ENCODE measurements at places on chromosomes 2 and 18. TPM values are rescaled to one million over a fixed set of nuclear protein-coding genes. Genes with fewer than 3 reads are reported as not detected.

DNA sequence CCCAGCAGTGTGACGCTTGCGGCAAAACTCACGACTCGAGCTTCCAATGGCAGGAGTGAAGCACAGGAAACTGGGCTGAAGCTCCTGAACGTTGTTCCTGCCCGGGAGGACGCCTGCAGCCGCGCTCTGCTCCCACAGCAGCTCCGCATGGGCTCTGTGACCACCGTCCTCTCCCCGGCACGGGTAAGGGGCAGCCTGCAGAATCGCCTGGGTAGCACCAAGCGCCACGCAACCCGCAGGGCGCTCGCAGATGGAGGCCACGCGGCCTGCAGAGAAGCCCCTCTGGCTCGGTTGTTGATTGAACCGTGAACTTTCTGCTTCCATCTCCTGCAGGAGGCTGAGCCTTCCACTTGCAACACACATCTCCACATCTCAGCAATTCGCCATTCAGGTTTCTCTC, 63.3 kb upstream of the ZNF236 start:
- H3K27ac ChIP-seq, result no peak overlapping the region
- DNase-seq, result no peak
- H3K4me3 ChIP-seq, result no peak overlapping the region
- H3K4me1 ChIP-seq, result peaks cover 16% of the 10 kb centered on the region
- H3K36me3 ChIP-seq, result no peaks in the 10 kb centered on the region
- no peaks in the 10 kb centered on the region for H3K27me3 ChIP-seq

DNA sequence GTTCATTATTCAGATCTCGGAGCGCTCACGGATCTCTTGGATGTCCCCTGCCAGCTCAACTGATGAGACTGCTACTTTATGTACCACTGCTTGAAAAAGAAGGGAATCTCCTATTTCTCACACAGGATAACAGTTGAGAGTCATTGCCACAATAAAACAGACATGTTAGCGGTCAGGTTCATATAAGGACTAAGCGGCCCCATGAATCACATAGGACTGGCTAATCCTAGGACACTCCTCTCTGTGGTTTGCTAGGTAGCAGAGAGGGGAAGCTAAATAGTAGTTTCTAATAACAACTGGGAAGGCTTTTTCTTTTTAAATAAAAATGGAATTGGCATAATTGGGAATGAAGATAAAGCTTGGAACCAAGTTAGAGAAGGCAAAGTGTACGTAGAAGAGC, 15.9 kb upstream of the TGFA start:
- no peaks in the 10 kb centered on the region for H3K36me3 ChIP-seq
- DNase-seq, result no peak
- H3K27me3 ChIP-seq, result peaks cover 13% of the 10 kb centered on the region
- H3K27ac ChIP-seq, result no peak overlapping the region

The THADA gene
- total RNA-seq, result 24.0 TPM

DNA sequence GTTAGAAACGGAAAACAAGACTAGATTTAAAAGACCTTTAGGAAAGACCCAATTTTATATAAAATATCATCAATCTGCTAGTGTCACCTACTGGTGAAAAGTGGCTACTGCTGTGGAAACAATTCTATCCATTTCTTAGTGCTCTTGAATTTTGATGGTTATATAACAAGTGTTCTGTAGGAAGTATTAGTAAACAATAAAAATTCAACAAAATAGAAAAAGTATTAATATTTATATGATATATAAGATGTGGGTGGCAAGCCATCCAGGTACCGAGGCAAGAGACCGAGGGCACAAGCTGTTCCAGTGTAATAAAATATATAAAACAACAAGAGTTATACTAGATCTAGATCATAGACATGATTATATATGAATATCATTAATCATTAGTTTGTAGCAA, 6.2 kb upstream of the TMEM87B start:
- DNase-seq, result peak; percentile 89
- H3K36me3 ChIP-seq, result no peaks in the 10 kb centered on the region
- no peak overlapping the region for H3K4me3 ChIP-seq
- H3K4me1 ChIP-seq, result peaks cover 23% of the 10 kb centered on the region
- no peak overlapping the region for H3K27ac ChIP-seq
- H3K27me3 ChIP-seq, result no peaks in the 10 kb centered on the region

GRCh38 chr2:51025906-51026555, 5.9 kb downstream of the NRXN1 start:
- DNase-seq, result no peak
- H3K4me1 ChIP-seq, result no peaks in the 10 kb centered on the region
- H3K27me3 ChIP-seq, result peaks cover 3% of the 10 kb centered on the region
- peak overlapping the region; percentile 9 for H3K4me3 ChIP-seq

DNA sequence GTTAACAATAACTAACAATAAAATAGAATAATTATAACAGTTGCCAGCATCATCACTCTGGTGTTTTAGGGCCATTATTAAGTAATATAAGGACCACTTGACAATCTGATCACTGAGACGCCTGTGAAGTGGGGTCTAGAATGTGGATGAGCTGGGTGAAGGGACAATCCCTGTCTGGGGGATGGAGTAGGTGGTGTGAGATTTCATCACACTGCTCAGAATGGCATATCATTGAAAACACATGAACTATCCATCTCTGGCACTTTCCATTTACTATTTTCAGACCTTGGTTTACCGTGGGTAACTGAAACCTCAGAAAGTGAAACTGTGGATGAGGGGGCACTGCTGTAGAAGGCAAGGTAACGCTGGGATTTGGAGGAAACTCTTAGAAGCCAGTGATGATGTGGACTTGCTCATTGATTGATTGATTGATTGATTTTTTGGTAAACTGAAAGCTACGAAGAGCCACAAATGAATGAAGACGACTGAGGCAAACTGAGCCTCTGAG, 204.4 kb upstream of the TWIST2 start:
- no peaks in the 10 kb centered on the region for H3K36me3 ChIP-seq
- peaks cover 3% of the 10 kb centered on the region for H3K4me1 ChIP-seq
- H3K27ac ChIP-seq, result peak overlapping the region; percentile 85
- H3K4me3 ChIP-seq, result no peak overlapping the region
- no peaks in the 10 kb centered on the region for H3K27me3 ChIP-seq

DNA sequence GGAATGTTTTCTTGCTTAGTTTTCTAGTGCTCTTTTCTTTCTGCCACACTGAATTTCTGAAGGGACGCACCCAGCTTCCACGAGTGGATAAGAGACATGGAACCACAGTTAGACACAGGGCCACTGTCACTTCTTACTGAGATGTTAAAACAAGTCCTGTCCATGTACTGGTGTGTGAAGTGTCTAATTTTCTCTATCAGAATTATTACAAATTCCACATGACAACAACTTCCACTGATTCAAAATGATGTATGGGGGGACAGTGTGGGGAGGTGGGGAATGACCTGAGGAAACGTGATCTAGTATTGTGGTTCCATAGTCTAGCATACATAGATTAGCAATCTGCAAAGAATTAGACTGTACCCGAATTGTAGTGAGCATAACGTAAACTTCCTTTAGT, 169.6 kb downstream of the TMEM247 start:
- no peak overlapping the region for H3K27ac ChIP-seq
- no peak for DNase-seq
- H3K27me3 ChIP-seq, result no peaks in the 10 kb centered on the region
- H3K4me3 ChIP-seq, result no peak overlapping the region
- H3K4me1 ChIP-seq, result peaks cover 23% of the 10 kb centered on the region
- no peaks in the 10 kb centered on the region for H3K36me3 ChIP-seq

GRCh38 chr2:57450170-57450569, 596.4 kb upstream of the VRK2 start:
- no peak overlapping the region for H3K27ac ChIP-seq
- H3K4me1 ChIP-seq, result no peaks in the 10 kb centered on the region
- no peaks in the 10 kb centered on the region for H3K36me3 ChIP-seq
- no peak for DNase-seq

- no peaks in the 10 kb centered on the region for H3K4me1 ChIP-seq
- DNase-seq, result peak; percentile 60
- no peaks in the 10 kb centered on the region for H3K27me3 ChIP-seq
- no peak overlapping the region for H3K27ac ChIP-seq
Observed at GRCh38 chr2:16546128-16546754, 119.4 kb downstream of the CYRIA start.

GRCh38 chr2:112542123-112542983, at the start of gene POLR1B:
TSS of gene POLR1B (plus strand) at chr2:112542465. CDS start at chr2:112542495, 30 bp downstream.
- peaks cover 13% of the 10 kb centered on the region for H3K4me1 ChIP-seq
- H3K4me3 ChIP-seq, result peak within 1 kb of the TSS; percentile 89
- no peaks in the 10 kb centered on the region for H3K27me3 ChIP-seq
- peaks cover 16% of the 10 kb centered on the region for H3K36me3 ChIP-seq

- no peak overlapping the region for H3K4me3 ChIP-seq
- H3K36me3 ChIP-seq, result peaks cover 5% of the 10 kb centered on the region
- no peak for DNase-seq
- H3K27ac ChIP-seq, result no peak overlapping the region
- H3K4me1 ChIP-seq, result no peaks in the 10 kb centered on the region
Observed at GRCh38 chr2:120949957-120950590, 214.4 kb downstream of the GLI2 start.

DNA sequence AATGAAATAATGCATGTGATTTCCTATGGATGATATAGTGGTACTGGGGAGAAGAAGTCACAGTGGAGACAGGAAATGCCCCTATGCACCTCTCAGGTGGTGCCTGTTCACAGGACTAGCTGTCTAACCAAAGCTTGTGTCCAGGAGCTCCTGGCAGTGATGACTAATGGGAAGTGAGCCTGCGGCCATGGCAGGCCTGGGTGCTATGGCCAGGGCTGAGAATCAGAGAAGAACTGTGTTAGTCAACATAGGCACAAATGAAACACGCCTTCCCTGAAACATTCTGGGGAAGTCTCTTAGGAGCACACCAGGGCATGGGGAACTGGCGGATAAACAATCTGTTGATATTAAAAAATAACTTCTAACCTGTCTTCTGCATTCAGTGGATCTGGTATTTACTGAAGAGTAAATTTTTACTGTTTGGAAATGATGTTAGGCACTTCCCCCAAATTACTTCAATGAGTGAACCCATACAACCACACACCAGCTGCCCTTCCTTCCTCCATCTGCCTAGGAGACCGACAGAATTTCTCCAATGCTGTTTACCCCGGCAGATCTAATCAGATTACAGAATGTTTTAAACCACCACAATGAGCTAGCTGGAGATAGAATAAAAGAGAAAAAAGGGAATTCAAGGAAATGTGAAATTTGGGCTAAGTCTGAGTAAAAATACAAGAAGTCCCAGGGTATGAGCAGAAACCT, 67.4 kb downstream of the MEP1B start:
- no peaks in the 10 kb centered on the region for H3K36me3 ChIP-seq
- H3K27ac ChIP-seq, result no peak overlapping the region
- no peaks in the 10 kb centered on the region for H3K4me1 ChIP-seq
- no peaks in the 10 kb centered on the region for H3K27me3 ChIP-seq

GRCh38 chr18:28110924-28111323, 66.0 kb downstream of the CDH2 start:
- DNase-seq, result no peak
- H3K4me1 ChIP-seq, result peaks cover 12% of the 10 kb centered on the region

DNA sequence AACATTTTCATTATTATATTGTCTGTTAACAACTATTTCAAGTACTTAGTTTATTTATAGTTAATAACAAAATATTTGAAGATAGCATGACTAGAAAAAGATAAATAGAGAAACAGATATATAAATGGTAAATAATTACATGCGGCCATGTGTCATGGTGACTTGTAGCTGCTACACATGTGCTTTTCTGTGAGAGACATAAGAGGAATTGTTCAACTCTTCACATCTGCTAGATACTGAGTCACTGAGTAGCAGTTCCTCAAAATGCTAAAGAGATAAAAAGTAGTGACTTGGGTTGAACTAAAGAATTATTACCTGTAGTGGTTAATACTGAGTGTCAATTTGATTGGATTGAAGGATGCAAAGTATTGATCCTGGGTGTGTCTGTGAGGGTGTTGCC, 37.5 kb upstream of the SCN9A start:
- H3K36me3 ChIP-seq, result no peaks in the 10 kb centered on the region
- no peak for DNase-seq
- H3K27ac ChIP-seq, result no peak overlapping the region
- no peaks in the 10 kb centered on the region for H3K27me3 ChIP-seq
- H3K4me3 ChIP-seq, result no peak overlapping the region

The SP140L gene
- total RNA-seq, result 6.0 TPM

- peak overlapping the region; percentile 71 for H3K27ac ChIP-seq
- H3K4me1 ChIP-seq, result peaks cover 43% of the 10 kb centered on the region
- H3K27me3 ChIP-seq, result no peaks in the 10 kb centered on the region
- H3K36me3 ChIP-seq, result no peaks in the 10 kb centered on the region
- DNase-seq, result no peak
Observed at GRCh38 chr2:62292190-62292589, 96.3 kb downstream of the B3GNT2 start.

- no peaks in the 10 kb centered on the region for H3K27me3 ChIP-seq
- no peak overlapping the region for H3K27ac ChIP-seq
- peaks cover 44% of the 10 kb centered on the region for H3K36me3 ChIP-seq
- peaks cover 61% of the 10 kb centered on the region for H3K4me1 ChIP-seq
- DNase-seq, result no peak
Observed at GRCh38 chr18:79945118-79946042, 6.1 kb downstream of the SLC66A2 start.

- DNase-seq, result no peak
- no peaks in the 10 kb centered on the region for H3K36me3 ChIP-seq
- no peaks in the 10 kb centered on the region for H3K27me3 ChIP-seq
Observed at GRCh38 chr2:140177086-140177485, 1396.9 kb upstream of the NXPH2 start.

DNA sequence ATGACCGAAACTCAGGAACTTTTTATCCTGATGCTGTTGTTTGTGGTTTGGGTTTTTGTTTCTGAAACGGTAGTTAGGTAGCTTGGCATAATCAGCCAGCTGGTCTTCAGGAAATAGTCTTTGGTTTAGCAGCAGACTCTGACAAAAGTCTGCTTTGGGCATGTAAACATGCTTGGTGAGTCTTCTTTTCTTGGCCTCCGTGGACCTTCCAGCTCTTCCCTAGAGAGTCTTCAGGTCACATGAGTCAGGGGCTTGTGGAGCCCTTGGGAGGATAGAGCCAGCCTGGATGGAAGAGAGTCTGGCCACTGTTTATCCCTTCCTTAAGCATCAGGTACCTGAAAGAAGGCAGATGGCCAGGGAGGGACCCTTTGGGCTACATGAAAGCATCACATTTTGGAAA, 154.5 kb downstream of the MGAT5 start:
- H3K27me3 ChIP-seq, result no peaks in the 10 kb centered on the region
- H3K4me1 ChIP-seq, result peaks cover 42% of the 10 kb centered on the region
- H3K36me3 ChIP-seq, result peaks cover 13% of the 10 kb centered on the region
- no peak overlapping the region for H3K4me3 ChIP-seq
- H3K27ac ChIP-seq, result no peak overlapping the region

DNA sequence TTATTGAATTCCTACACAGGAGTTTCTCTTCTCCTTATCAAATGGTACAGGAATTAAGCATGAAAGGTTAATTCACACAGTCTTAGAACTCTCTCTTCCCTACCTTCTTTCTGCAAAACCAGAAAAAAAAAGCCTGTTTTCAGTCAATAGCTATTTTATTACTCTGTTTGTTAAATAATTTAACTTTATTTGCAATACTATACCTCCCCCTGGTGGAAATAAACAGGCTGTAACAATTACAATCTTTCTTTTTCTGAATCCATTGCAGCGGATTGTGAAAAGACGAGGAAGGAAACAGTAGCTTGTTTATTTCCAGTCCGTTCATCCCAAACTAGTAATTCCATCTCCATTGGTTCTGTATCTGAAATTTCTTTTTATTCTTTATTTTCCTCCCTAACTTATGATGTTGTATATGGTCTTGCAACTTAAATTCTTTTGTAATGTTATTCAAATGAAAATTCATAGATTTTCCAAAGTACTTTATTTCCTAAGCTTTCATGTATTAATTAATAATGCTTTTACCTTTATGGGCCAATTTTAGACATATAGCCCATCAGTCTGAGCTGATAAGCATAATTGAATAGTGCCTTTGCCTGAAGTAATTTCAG, 165.2 kb downstream of the SH3BP4 start:
- no peaks in the 10 kb centered on the region for H3K4me1 ChIP-seq
- H3K4me3 ChIP-seq, result no peak overlapping the region
- H3K27ac ChIP-seq, result no peak overlapping the region
- peaks cover 6% of the 10 kb centered on the region for H3K27me3 ChIP-seq
- DNase-seq, result no peak
- no peaks in the 10 kb centered on the region for H3K36me3 ChIP-seq
